Fibroblast of the aortic adventitia (primary cell): ENCODE measurements at places on chromosomes 13 and 19. TPM values are rescaled to one million over a fixed set of nuclear protein-coding genes. Genes with fewer than 3 reads are reported as not detected.

The CGB8 gene
- not detected in 2 replicates for total RNA-seq

The KMT5C gene
- total RNA-seq = 6.7 and 22.2 TPM in 2 replicates

The PGLYRP1 gene
- not detected in 2 replicates for total RNA-seq

The FXYD3 gene
- total RNA-seq = 1.3 TPM in 1 of 2 replicates, not detected in the other

The NCAN gene
- not detected in 2 replicates for total RNA-seq

The WIZ gene
- 5.7 and 13.4 TPM in 2 replicates for total RNA-seq

The RNF225 gene
- total RNA-seq = not detected in 2 replicates

The SLC15A1 gene
- total RNA-seq = not detected in 2 replicates

The C13orf42 gene
- total RNA-seq = not detected in 2 replicates

The KIR3DL1 gene
- not detected in 2 replicates for total RNA-seq

The SYNE4 gene
- not detected in 2 replicates for total RNA-seq

The ZIM2 gene
- total RNA-seq = not detected in 2 replicates

The RINL gene
- total RNA-seq = 0.81 and 1.3 TPM in 2 replicates

The ZNF528 gene
- total RNA-seq = 42.5 and 72.3 TPM in 2 replicates

The TMPRSS9 gene
- total RNA-seq = not detected in 2 replicates

The C19orf67 gene
- total RNA-seq = 0.27 TPM in 1 of 2 replicates, not detected in the other

The CYP2F1 gene
- total RNA-seq = not detected in 2 replicates

The CALR3 gene
- not detected in 2 replicates for total RNA-seq

The LCP1 gene
- total RNA-seq = 0.25 and 0.99 TPM in 2 replicates

The STARD13 gene
- total RNA-seq = 7.8 and 11.0 TPM in 2 replicates

The MAP2K7 gene
- 3.4 and 10.2 TPM in 2 replicates for total RNA-seq

The NLRP4 gene
- total RNA-seq = not detected in 2 replicates

The LILRB4 gene
- not detected in 2 replicates for total RNA-seq

The OCEL1 gene
- 3.9 and 19.7 TPM in 2 replicates for total RNA-seq

The PCDH20 gene
- 0.36 TPM in 1 of 2 replicates, not detected in the other for total RNA-seq

The ZFP36 gene
- 10.8 and 18.3 TPM in 2 replicates for total RNA-seq

The ZNF540 gene
- 0.36 and 2.1 TPM in 2 replicates for total RNA-seq

The DOHH gene
- total RNA-seq = 6.5 and 18.6 TPM in 2 replicates

The ZNF527 gene
- total RNA-seq = 6.8 and 9.2 TPM in 2 replicates

The CRB3 gene
- total RNA-seq = not detected in 2 replicates

The TMEM161A gene
- total RNA-seq = 6.7 and 9.3 TPM in 2 replicates

The CGB3 gene
- total RNA-seq = not detected in 2 replicates

The CA11 gene
- 2.3 and 14.5 TPM in 2 replicates for total RNA-seq

The FCER2 gene
- not detected in 2 replicates for total RNA-seq

The TYROBP gene
- not detected in 2 replicates for total RNA-seq

The EFNB2 gene
- total RNA-seq = 3.4 and 5.5 TPM in 2 replicates

The PPFIA3 gene
- total RNA-seq = 0.99 and 2.4 TPM in 2 replicates

The ZNF729 gene
- total RNA-seq = not detected in 2 replicates

The NDFIP2 gene
- 10.3 and 41.0 TPM in 2 replicates for total RNA-seq

The IL12RB1 gene
- total RNA-seq = not detected in 2 replicates

The PALM gene
- 5.7 and 198 TPM in 2 replicates for total RNA-seq

The C1QTNF9B gene
- total RNA-seq = not detected in 2 replicates

The TRAPPC2B gene
- total RNA-seq = 7.0 and 11.7 TPM in 2 replicates

The ATP13A1 gene
- total RNA-seq = 35.1 and 173 TPM in 2 replicates

The CRX gene
- not detected in 2 replicates for total RNA-seq

The GAPDHS gene
- not detected in 2 replicates for total RNA-seq

The PINLYP gene
- 6.4 and 7.4 TPM in 2 replicates for total RNA-seq

The C3 gene
- 93.5 and 1,485 TPM in 2 replicates for total RNA-seq

The C19orf81 gene
- not detected in 2 replicates for total RNA-seq

The LRRC63 gene
- total RNA-seq = 0.09 and 0.41 TPM in 2 replicates

The KIR2DL4 gene
- total RNA-seq = not detected in 2 replicates

The KLK2 gene
- total RNA-seq = not detected in 2 replicates

The SERTAD3 gene
- total RNA-seq = 6.2 and 24.4 TPM in 2 replicates

The IGFL3 gene
- total RNA-seq = not detected in 2 replicates
